ENCODE measurements at places on chromosomes 16 and 17.
A peak's percentile ranks its signal among the peaks of the same experiment; 100 is the strongest.

DNA sequence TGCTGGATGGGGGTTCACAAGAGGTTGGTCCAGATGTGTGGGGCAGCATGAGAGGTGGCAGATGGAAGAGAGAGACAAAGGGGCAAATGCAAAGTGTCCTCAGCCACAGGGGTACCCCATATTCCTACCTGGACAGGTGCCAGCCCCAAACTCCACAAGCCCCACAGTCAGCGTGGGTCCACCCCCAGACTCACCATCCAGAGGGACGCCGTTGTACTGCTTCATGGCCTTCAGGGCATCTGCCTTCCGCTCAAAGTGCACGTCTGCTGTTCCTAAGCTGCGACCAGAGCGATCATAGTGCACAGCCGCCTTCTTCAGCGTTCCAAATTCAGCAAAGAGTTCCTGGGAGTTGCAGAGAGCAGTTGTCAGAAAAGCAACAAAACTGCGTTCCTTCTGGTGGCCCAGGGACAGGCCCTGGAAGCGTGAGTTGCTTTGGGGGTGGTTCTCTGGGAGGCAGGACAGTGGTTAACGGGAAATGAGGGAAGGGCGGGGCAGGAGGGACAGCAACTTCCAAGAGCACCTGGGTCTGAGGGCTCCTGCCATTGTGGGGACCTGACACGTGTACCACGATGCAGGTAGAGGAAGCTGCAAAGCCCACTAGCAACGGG lies 2.3 kb downstream of the ALYREF start:
- no peak for DNase-seq

DNA sequence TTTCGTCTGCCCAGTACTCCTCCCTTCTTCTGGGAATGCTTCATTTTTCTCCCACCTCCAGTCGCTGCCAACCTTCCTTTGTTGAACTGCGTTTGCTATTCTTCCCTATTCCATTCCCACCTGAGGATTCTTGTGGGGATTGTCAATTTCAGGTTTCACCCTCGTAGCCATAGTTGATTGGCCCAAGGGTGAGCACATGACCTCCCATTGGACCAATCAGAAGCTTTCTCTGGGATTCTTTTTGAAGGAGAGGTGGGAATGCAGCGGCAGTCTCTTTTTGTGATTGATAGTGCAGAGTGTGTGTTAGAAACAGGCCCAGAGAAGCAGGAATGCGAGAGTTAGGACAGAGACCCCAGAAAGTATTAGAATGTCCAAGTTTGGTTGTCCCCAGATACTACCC lies 49.1 kb upstream of the GPRC5B start:
- DNase-seq: no peak

- DNase-seq: no peak
Observed at GRCh38 chr17:37294888-37295287, 80.9 kb upstream of the C17orf78 start.

GRCh38 chr17:75181110-75181509 lies 1.6 kb downstream of the SUMO2 start:
- DNase-seq: no peak

DNA sequence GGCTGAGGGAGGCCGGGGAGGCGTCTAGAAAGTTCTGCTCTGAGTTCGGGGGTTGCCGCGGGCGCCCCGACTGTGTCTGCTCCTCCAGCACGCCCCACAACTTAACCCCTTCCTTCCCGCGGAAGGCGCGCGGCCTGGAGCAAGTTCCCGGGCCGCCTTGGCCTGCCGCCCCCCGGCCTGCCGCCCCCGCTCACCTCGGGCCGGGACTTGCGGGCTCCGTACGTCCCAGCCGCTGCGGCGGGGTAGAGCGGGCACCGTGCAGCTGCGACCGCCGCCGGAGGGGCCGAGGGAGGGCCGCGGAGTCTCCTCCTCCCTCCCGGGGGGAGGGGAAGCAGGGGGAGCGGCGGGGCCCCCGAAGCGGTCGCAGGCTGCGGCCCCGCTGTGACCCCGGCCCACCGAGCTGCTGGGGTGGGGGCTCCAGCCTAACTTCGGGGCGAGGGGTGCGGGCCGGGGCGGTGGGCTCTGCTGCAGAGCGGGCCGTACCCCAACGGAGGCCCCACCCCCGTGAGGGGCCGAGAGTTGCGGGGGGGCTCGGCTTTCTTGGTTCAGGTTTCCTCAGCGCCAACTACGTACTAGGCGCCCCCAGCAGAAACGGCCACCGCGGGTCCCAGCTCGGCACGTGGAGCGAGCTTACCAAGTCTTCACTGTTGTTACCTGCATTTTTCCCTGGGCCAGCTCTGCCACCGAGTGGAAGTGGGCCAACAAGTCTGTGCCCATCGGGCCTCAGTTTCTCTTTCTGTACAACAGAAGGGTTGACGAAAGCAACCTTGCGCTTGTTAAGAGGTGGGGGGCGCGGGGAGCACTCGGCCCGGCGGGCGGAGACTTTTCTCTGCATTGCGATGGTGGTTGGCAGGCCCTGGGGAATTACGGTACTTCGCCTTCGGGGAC lies at the start of gene CCDC102A:
CCDC102A (minus strand) TSS at position 266 of the 888 bp plus-strand sequence. CDS start 7,394 bp downstream, outside the sequence.
- DNase-seq: peak; percentile 49

DNA sequence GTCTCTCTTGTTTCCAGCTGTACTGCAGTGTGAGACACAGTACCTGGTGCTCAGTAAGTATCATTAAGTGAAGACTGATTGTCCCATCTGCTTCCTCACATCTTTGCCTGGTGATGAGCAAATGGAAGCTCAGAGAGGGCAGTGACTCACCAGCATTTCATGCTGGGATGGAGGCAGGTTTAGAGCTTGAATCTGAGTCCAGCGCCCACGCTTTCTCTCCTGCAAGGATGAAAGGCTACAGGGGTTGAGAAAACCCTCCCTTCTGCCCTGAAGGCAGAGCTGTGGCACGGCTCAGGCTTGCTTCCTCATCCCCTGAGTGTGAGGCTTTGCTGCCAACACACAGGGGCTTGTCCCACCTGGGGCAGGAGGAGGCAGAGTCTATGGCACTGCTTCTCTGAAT lies 1.5 kb upstream of the RNF112 start:
- no peak for DNase-seq

DNA sequence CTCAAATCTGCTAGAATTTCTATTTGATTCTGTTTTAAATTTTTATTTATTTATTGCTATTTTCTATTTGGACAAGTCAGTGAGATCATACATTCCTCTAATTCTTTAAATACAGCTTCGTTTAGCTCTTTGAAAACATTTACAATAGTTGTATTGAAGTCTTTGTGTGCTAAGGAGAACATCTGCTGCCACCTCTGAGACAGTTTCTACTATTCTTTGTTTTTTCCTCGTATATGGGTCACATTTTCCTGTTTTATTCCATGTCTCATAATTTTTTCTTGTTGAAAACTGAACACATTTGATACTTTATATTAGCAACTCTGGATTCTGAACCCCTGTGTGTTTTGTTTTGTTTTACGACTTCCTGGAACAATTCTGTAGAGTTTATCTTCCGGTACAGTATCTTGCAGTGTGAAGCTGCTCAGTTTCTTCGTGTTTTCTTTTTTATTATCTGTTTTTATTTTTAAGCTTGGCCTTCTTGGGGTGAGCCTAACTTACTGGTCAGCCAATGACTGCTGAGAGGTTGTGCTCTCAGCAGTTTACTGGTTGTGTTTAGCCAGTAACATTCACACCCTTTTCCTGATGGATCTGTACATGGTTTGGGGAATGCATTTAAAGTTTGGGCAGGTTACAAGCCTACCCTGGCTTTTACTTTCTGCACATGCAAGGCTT lies 99.0 kb downstream of the CA4 start:
- DNase-seq: no peak

Data from effector memory CD4-positive, alpha-beta T cell (primary cell).